ENCODE measurements at places on chromosomes 12 and 14.

- DNase-seq: no peak
These were observed 10.1 kb downstream of the RAB21 start for GRCh38 chr12:71764587-71765321.

GRCh38 chr12:132847363-132848356 is 19.0 kb upstream of the GOLGA3 start:
- DNase-seq: peak; percentile 91

GRCh38 chr12:77723308-77723707 is 107.4 kb upstream of the NAV3 start:
- DNase-seq: no peak

GRCh38 chr14:70662816-70663215 is 21.1 kb downstream of the TTC9 start:
- no peak for DNase-seq

DNA sequence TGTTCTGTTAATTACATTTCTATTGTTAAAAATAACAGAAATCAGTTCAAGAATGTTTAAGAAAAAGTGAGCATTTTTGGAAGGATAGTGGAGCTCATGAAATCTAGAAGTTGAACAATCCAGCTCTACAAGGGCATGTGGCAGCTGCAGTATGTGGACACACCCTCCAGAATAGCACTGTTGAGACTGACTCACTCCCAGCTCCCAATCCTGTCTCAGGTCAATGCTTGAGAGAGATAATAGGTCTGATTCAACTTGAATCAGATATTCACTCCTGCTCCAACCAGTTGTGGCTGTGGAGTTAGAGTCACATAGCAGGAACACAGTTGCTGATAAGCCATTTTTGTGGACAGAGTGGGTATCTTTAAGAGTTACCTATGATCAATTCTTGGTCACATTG is 113.0 kb upstream of the NTF3 start:
- no peak for DNase-seq

DNA sequence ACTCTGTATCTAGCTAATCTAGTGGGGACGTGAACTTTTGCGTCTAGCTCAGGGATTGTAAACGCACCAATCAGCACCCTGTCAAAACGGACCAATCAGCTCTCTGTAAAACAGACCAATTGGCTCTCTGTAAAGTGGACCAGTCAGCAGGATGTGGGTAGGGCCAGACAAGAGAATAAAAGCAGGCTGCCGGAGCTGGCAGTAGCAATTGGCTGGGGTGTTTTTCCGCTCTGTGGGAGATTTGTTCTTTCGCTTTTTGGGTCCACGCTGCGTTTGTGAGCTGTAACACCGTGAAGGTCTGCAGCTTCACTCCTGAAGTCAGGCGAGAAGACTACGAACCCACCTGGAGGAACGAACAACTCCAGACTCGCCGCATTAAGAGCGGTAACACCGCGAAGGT is 76.5 kb downstream of the SPRING1 start:
- peak; percentile 49 for DNase-seq

- DNase-seq: no peak
These were observed 21.6 kb downstream of the SOX5 start for GRCh38 chr12:23927907-23928306.

- peak; percentile 70 for DNase-seq
These were observed 29.2 kb upstream of the LHX5 start for GRCh38 chr12:113500782-113501311.

- no peak for DNase-seq
These were observed 1.1 kb upstream of the SPATS2 start for GRCh38 chr12:49366096-49366651.

DNA sequence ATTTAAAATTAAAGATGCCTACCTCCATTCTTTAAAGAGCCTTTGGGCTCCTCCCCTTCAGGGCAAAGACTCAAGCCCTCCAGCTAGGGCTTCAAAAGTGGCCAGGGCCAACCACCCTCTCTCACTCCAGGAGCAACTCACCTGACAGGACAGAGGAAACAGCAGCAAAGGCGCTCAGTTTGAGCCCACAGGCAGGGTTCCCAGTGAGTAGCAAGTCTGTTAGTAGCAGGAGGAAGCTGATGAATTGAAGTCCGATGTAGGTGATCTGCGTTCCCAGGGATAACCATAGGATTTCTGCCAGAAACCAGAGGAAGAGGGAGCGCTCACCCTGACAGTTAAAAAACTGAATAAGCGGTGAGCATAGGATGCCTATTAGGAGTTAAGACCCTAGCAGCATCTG is 15.7 kb downstream of the GSG1 start:
- peak; percentile 82 for DNase-seq

GRCh38 chr12:76031081-76031413 is 529 bp downstream of the PHLDA1 start:
- no peak for DNase-seq

- no peak for DNase-seq
These were observed 956.6 kb downstream of the LRFN5 start for GRCh38 chr14:42563313-42563712.

GRCh38 chr12:68785358-68785757 is 22.6 kb upstream of the MDM2 start:
- no peak for DNase-seq

DNA sequence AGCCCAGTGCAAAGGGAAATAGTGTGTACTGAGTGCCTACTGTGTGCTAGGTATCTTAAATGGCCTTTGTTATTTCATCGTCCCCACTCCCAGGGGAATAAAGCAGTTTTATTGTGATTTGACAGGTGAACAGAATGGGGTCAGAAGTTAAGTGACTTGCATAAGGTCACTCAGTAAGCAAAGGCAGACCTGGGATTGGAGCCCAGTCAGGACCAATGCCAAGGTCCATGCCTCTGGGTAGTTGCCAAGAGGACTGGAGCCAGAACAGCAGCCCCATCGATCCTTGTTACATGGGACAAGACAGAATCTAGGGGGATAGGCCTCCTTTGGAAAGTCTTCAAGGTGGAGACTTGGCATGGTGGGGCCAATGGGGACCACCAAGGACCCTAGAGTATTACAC is 227.4 kb upstream of the PWP1 start:
- no peak for DNase-seq

DNA sequence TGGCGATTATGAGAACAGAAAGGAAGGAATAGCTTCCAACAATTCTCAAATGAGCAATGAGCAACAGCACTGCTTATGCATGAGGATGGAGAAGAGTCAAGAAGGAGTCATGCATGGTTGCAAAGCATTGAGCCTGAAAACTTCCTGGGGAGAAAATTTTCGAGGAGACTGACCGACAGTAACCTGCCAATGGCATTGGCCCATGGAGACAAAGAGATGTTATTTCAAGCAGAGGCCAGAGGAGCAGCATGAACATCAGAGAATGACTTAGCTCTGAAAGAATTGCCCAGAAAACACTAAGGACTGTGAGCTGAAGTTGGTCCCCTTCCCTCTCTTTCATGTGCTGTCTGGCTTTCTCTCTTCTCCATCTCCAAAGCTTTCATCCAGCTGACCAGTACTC is 343.4 kb downstream of the ADAMTS20 start:
- DNase-seq: no peak

- DNase-seq: peak; percentile 97
These were observed 1.0 kb downstream of the NCOR2 start for GRCh38 chr12:124566161-124566996.

GRCh38 chr12:93167841-93168492 is 209.8 kb upstream of the NUDT4 start:
- DNase-seq: peak; percentile 80

DNA sequence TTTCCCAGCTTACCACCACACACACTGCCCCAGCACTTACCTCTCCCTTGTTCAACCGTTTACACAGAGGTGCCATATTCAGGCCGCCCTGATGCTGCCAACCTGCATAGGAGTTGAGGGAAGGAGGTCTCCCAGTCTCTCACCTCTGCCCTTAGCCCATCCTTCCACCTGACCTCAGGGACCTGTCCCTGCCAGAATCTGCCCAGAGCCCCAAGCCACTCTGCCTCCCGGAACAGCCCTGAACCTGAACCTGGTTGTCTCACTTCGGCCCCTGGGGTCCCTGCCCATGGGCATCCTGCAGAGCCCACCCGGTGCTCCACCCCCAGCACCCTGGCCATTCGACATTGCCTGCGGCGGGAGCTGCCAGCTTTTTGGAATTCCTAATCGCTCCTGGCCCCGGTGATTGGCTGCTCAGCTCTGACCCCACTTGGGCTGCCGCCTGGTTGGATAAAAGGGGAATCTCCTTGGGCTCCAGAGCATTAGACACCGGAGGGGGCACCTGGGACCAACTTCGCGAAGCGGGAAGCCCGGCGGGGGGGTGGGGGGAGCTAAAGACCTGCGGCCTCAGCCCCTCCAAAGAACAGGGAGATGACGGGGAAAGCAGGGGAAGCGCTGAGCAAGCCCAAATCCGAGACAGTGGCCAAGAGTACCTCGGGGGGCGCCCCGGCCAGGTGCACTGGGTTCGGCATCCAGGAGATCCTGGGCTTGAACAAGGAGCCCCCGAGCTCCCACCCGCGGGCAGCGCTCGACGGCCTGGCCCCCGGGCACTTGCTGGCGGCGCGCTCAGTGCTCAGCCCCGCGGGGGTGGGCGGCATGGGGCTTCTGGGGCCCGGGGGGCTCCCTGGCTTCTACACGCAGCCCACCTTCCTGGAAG is at the start of gene VSX2:
Gene VSX2, plus strand, starts transcription at position 476 of the 874 bp plus-strand sequence. Its CDS starts 113 bp downstream, at position 589.
- DNase-seq: peak; percentile 89

DNA sequence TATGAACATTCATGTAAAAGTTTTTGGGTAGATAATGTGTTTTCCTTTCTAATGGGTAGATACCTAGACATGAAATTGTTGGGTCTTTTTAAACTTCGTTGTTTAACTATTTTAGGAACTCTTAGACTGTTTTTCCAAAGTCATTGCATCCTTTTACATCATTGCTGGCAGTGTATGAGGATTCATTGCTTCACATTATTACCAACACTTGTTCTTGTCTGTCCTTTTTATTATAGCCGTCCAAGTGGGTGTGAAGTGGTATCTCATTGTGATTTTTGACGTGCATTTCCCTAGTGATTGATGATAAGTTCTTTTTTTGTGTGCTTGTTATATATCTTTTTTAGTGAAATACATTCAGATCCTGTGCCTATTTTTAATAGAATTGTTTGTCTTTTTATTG is 39.4 kb downstream of the USP15 start:
- no peak for DNase-seq

DNA sequence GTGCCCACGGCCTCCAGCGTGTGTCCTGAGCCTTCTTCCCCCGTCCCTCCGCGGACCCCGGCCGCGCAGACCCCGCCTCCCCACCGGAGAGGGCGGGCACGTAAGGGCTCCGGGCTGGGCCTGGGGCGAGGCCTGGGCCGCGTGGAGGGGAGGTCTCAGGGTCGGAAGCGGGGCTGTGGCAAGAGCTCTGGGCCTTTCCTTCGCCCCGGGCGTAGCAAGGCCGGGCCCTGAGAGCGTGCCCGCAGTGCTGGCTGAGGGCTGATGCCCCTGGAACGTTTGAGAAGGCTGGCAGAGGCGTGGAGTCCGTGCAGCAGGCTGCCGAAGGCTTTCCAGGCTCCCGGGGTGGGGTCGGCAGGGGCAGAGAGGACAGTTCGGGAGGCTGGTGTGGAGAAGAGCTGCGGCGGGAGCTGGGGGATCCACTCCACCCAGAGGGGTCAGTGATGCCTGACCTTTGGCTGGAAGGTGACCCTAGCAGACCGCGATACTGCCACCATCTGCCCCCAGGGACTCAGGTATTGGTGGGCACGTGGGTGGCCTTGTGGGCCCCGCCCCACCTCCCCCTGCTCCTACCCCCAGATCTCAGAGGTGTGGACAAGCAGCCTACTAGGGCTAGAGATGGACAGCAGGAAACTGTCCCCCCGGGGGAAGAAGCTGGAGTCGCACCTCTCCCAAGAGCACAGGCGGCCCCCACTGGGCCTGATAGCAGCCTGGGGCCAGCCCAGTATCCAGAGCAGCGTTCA is 558 bp downstream of the TEX22 start:
- DNase-seq: no peak

- peak; percentile 55 for DNase-seq
These were observed 276.7 kb upstream of the SRRM4 start for GRCh38 chr12:118704527-118705241.

DNA sequence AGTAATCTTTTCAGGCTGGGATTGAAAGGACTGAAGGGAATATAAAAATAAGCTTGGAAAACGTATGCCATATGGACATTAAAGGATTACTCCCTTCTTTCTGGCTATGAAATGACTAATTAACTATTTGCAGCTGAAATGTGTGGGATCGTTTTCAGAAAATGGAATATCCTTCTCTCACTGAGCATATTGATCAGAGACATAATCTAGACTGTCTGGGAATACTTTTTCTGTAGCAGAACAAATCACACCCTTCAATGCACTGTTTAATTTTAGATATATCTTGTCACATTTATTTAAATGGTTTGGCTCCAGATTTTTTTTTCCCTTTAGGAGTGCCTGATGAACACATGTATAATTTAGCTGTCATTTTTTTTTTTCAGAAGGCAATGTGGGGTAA is 10.8 kb upstream of the ACTR10 start:
- DNase-seq: no peak

- peak; percentile 50 for DNase-seq
These were observed 26.9 kb downstream of the ZFC3H1 start for GRCh38 chr12:71636704-71637115.

DNA sequence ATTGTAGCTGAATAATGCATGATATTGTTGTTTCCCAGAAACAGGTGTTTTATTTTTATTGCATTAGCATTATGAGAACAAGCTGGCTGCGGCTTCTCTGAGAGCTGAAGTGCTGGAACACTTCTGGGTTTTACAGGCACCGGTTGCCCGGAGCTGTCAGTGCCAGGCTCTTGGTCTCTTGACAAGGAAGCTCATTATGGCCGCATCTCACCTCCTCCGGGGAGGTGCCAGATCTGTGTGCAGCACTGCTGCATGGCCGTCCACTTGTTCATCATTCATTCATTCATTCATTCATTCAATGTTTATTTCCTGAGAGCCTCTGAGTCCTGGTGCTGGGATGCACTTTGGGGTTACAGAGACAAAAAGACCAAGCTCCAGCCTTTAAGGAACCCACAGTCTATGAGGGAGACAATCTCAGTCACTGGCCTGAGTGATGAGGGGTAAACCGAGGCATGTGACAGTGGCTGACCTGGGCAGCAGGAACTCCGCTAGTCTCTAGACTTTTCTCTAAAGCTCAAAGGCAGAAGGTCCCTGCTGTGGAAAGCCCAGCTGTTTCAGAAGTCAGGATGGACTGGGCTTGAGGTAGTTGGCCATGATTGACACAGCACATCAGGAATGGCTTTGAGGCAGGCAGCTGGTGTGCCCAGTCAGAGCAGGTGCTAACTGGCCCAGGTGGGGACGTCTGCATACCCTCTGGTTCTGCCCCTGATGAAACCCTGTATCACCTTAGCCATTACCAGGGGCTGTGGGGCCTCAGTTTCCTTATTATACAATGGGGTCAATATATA is 181.0 kb downstream of the ADGRD1 start:
- no peak for DNase-seq

GRCh38 chr14:23115918-23116317 is 3.1 kb downstream of the CEBPE start:
- no peak for DNase-seq

- DNase-seq: no peak
These were observed 40.2 kb upstream of the RPL10L start for GRCh38 chr14:46691819-46692218.

Data from endodermal cell (in vitro differentiated cells).